ENCODE measurements at places on chromosomes 12 and 14.

DNA sequence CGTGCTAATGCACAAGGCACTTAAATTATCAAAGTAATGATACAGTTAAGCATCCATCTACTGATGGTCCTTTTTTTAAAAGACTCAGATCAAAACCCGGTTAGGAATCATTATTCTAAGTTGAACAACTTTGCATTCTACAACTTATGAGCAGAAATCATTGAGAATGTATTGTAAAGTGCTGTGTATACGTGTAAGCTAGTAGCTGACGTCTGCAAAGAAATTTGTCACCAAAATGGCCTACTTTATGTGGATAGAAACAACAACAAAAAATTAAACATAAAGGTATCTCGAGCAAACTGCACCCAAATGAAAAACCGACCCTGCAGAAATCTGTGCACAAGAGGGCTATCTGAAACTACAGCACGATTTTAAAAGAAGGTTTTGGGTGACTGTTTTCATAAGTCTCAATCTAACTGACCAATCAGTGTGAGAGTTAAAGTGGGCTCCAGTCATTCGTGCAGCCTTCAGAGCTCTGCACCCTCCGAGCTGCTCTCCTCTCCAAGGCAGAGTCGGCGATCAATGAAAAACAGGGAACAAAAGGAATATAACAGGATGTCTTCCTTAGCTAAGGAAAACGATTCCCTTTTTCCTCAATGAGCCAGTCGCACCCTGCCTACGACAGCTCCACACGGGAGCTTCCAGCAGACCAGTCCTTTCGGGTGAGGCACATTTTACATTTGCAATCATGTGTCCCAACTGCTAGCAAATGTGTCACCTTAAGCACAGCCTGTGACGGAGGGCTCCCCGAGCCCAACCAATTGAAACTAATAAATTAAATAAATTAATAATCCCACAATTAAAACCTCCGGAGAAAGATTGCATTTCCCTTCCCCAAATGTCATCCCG, 200.7 kb upstream of the FOXN3 start:
- no peak for DNase-seq

- DNase-seq = no peak
Observed at GRCh38 chr12:727321-727720, 25.1 kb upstream of the WNK1 start.

GRCh38 chr14:104140463-104141331, 2.3 kb downstream of the KIF26A start:
- no peak for DNase-seq

GRCh38 chr14:79062226-79062625, 892.1 kb downstream of the NRXN3 start:
- no peak for DNase-seq

GRCh38 chr14:66284346-66284745, 201.8 kb upstream of the CCDC196 start:
- no peak for DNase-seq

DNA sequence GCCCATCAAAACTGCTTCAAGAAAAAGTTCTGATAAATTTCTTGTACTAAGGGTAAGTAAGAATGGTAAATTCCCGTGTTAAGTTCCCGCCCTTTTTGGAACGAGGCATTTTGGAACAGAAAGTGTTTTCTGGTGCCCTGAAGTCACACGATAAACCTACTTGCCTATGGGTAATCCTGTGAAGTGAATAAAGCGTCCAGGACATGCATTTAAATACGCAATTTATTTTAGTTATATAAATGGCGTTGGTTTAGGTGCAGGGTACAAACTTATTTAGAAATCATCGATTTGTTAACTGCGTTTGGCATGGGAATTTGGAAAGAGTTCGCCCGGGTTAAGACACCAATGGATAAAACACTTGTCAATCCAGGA, 715 bp upstream of the RAP1B start:
- DNase-seq = no peak

GRCh38 chr12:106291342-106291741, 11.2 kb upstream of the TCP11L2 start:
- no peak for DNase-seq

DNA sequence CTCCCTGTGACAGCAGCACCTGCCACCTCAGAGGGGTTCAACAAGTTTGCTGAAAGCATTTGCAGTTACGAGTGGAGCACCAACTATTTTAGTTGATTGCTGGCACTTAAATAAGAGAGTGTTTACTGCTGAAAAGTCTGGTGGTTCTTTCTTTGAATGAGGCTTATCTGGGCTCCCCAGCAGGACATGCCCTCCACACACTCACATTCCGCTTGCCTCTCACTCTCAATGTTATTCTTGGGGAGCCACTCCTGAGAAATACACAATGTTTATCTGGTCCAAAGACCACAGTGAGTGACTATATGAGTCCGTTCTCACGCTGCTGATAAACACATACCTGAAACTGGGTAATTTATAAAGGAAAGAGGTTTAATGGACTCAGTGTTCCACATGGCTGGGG, 31.9 kb downstream of the NT5DC3 start:
- no peak for DNase-seq

GRCh38 chr14:103314496-103315277, 19.4 kb upstream of the EIF5 start:
- no peak for DNase-seq

GRCh38 chr12:22709292-22709691, 84.3 kb downstream of the ETNK1 start:
- DNase-seq = no peak

DNA sequence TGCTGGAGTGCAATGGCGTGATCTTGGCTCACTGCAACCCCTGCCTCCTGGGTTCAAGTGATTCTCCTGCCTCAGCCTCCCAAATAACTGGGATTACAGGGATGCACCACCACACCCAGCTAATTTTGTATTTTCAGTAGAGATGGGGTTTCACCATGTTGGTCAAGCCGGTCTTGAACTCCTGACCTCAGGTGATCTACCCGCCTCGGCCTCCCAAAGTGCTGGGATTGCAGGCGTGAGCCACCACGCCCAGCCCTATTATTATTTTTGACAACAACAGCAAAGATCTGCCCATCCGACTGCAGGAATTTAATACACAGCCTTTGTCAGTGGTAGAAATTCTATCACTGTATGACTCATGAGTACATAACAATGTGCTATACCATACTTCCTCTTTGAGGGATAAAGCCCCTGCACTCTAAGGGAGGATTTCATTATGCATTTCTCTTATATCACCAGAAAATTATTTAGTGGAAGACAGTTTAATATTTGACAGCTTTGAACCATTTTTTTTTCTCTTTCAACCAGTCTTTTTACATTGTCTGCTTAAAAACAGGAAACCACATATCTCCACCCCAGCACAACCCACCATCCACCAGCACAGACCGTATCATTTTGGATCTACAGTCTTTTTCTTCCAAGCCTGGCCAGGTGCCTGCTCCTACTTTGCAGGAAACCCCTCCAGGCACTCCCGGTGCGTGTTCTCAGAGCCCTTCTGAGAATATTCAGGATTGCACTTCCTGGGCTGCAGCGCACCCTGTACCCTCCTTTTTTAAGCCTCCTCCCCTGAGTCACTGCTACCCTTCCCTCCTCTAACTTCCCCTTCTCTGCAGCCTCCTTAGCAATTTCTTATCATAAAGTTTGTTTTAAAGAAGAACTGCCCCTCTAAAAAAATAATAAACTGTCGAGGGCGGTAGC, 594 bp downstream of the ARHGDIB start:
- DNase-seq = no peak

DNA sequence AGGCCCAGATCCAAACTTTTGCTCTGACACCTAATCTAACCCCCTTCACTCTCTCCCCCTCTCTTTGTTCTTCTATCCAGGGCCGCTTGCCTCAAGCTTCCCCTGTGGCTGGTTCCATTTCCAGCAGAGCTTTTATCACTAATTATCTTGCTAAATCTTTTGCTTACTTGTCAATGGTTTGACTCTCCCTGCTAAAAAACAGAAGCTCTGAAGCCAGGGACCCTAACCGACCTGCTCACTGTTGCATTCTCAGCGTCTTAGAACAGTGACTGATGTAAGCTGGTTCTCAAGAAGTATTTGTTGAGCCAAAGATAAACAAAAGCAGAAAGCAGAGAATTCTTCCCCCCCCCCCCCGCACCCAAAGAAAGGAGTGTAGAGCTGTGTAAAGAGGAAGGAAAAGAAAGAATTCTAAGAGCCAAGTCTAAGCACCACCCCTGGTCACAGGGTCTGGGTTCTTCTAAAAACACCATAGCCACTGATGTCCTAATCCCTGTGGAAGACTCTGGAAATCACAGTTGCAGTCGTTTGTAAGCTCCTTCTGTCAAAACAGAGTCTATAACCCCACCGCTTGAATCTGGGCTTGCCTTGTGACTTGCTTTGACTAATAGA, 385.8 kb downstream of the MED13L start:
- no peak for DNase-seq

- DNase-seq = no peak
Observed at GRCh38 chr12:121009741-121010140, 6.5 kb downstream of the C12orf43 start.

DNA sequence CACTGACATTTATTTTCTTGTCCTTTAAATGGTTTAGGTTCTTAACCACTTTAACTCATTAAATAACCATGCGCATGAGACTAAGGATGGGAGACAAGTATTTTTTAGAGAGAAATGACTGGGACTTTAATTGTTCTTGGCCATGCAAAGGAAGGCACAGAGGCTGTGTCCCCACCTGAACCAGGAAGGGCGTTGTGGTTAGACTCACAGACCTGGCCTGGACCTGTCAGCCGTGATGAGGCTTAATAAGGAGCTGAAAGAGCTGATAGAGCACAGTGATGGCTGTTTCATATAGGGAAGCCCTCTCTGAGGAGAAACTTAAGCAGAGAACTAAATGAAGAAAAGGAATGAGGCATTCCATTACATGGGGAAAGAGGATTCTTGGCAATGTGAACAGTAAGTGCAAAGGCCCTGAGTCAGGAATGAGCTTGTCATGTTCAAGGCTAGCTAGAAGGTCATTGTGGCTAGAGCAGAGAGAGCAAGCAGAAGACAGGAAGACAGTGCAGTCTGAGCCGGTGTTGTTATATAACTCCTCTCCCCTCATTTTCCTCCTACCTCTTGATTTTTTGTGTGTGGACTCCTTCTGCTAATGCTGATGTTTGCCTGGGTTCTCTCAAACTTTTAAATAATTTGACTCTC, 74.4 kb upstream of the ANO4 start:
- no peak for DNase-seq

- no peak for DNase-seq
Observed at GRCh38 chr14:51707327-51707726, 55.6 kb downstream of the FRMD6 start.

All from stimulated activated CD8-positive, alpha-beta memory T cell treated with anti-CD3 and anti-CD28 coated beads, Interleukin-2, amount 100 ng/mL, for 1 hour (primary cell).